Upper lobe of right lung (tissue), 1 donor: ENCODE measurements at places on chromosomes 4 and X.
A peak's percentile ranks its signal among the peaks of the same experiment; 100 is the strongest.

DNA sequence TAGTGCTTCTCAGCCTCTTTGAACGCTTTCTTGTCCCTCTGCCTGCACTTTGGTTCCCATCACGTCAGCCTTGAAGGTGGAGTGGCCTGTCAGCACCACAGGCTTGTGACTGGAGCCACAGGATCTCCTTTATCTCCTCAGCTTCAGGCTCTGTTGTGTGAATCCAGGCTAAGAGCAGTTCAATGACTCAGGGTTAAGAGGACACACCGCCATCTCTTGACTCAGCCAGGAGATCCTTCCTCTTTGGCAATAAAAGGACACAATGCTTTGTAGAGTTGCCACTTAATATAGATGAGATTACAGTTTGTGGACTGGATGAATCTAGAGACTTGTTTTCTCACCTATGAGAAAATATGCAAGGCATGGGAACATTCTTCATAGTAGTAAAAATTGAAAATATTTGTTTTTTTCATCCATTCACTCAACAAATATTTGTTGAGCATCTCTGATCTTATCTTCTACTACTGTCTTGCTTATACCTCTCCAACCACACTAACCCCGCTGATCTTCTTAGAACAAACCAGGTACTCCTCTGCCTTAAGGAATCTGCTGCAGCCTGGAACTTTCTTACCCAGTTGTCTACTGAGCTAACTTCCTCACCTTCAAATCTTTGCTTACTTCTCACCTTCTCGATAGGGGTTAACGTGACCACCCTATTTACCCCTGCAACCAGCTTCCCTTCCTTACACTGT is 62.3 kb downstream of the UCHL1 start:
- DNase-seq = no peak

- no peak for DNase-seq
These were observed 115.0 kb upstream of the TEX13C start for GRCh38 chrX:125204681-125205132.

- no peak for DNase-seq
These were observed 72.3 kb downstream of the GRIA3 start for GRCh38 chrX:123256378-123256777.

DNA sequence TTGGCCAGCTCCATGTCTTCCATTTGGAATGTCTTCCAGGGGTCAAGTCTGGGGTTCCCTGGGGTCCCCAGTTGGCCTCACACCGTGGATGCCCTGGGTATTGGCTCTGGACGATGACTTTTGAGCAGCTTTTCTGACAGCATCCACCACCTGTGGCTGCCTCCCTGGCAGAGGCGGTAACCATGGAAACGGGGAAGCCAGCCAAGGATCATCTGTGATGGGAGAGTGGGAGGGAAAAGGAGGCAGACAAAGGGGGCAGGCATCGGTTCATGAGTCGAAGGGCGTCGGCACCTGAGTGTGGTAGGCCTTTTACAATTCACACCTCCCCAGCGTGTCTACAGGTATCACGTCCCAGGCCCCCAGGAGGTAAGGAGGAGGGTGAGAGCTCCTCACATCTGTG is 152.2 kb downstream of the ASMT start:
- DNase-seq = no peak

GRCh38 chr4:69754926-69755580 is 5.4 kb downstream of the SULT1B1 start:
- no peak for DNase-seq

GRCh38 chrX:40104985-40105834 is 7.5 kb upstream of the BCOR start:
- DNase-seq = peak; percentile 79

DNA sequence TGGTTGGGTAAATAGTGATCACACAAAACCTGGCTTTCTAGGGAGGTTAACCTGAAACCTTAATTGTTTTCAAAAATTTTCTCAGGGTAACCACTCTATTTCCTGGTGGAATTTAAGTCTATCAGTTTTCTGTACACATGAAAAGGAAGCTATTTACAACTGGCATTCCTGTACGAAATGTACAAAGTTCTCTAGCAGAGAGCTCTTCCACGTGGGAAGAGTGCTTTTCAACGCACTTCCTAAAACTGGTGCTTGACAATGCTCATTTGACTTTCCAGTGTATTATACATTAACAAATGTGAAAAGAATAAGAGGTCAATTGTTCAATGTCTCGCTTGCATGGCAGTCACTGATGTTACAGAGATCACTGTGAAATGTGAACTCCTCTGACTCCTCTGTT is 2.8 kb upstream of the SOD3 start:
- DNase-seq = no peak

- no peak for DNase-seq
These were observed 58.0 kb downstream of the ENPEP start for GRCh38 chr4:110533940-110534339.

- DNase-seq = no peak
These were observed 2.7 kb downstream of the GPRASP2 start for GRCh38 chrX:102714994-102715393.

DNA sequence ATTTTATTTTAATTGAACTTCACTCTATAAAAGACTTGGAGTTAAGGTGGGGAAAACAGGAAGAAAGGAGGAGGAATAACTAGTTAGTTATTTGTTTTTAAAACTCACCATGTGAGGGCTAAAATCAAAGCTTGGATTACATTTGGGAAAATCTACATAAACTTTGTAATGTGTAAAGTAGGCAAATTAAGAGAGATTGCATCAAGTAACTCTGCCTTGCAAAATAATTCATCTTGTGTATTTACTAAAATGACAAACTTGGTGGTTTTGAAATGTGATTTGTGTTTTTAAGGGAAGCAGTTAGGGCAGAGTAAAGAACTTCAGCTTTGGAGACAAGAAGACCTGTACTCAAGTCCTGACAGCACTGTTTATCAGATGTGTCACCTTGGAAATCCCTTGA is 43.3 kb upstream of the RASSF6 start:
- DNase-seq = no peak
